AG10803 (cell line): ENCODE measurements at places on chromosomes 3 and 15.

- no peak for DNase-seq
Observed at GRCh38 chr15:43977072-43977884, 150.5 kb downstream of the WDR76 start.

- peak; percentile 57 for DNase-seq
Observed at GRCh38 chr3:58237238-58237940, at the start of gene ABHD6. Gene ABHD6 (plus strand): TSS chr3:58237792. CDS start chr3:58256587, 18,795 bp downstream.

- DNase-seq: no peak
Observed at GRCh38 chr3:135056084-135056730, 261.1 kb downstream of the EPHB1 start.

DNA sequence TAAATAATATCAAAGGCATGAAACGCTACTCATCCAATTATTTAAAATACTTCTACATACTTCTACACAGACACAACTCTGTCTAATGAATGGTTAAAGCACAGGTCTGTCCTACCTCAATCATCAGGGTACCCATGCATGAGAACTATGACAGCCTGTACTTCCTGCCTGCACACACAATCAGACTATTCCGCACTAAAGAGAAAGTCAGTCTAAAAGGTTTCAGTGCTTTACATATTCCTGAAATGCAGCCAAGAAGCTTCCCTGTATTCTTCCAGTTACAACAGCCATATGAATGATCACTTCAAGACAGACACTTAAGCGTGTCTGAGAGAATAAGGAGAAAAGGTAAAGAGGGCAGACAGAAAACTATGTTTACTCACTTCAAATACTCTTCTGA lies 58.8 kb downstream of the TUBGCP4 start:
- no peak for DNase-seq

- no peak for DNase-seq
Observed at GRCh38 chr3:71944482-71945065, 159.6 kb upstream of the PROK2 start.

DNA sequence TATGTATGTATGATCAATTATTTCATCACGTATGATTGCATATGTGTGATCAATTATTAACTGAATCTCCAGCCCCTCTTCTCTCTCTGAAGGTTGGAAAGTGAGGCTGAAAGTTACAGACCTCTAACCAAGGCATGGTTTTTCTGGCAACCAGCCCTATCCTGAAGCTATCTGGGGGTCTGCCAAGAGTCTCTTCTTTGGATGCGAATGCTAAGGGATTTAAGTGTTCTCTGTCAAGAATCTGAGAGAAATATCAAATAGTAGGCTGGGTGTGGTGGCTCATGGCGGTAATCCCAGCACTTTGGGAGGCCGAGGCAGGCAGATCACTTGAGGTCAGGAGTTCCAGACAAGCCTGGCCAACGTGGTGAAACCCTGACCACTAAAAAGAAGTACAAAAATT lies 8.1 kb downstream of the NKTR start:
- DNase-seq: no peak

DNA sequence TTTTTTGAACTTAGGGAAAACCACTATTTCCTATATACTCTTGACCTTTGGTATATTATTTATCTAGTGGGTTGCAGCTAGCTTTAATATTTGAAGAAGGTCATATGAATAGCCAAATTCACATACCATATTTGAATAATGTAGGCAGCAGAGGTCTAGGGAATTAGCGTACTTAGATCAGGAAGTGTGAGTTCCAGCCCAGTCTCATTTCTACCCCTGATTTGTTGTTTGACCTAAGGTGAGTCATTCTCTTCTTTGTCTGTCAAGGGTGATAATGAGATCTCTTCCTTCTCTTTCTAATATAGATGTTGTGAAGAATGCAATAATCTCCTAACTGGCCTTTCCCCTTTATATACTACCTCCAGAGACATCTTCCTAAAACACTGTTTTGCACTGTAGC lies 36.6 kb upstream of the ZPLD1 start:
- no peak for DNase-seq

- DNase-seq: peak; percentile 30
Observed at GRCh38 chr3:182258538-182259177, 534.6 kb upstream of the ATP11B start.

DNA sequence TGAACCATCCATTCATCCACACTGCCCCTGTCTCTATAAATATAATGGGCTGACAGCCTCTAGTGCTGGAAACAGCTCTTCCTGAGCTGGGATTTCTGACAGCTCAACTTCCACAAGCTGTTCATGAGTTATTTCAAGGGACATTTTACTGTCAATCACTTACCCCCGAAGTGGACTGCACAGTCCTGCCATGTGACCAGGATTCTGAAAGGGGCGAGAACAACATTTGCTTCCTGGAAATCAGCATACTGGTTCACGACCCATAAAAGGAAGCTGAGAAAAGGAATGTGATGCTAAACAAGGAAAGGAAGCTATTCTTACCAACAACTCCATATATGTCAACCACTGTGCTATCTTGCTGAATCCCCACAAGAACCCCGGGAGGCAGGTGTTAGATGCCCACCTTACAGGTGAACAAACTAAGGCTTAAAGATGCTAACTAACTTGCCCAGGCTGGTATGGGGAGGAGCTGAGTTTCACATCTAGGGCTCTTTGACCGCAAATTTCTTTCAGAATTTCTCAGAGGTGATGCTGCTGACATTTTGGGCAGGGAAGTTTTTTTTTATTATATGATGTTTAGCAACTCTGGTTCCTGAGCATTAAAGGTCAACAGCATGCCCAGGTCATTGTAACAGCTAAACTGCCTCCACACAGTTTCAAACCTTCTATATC lies 16.5 kb upstream of the REC114 start:
- DNase-seq: no peak

GRCh38 chr3:71454512-71455403 lies 128.8 kb downstream of the FOXP1 start:
- no peak for DNase-seq

DNA sequence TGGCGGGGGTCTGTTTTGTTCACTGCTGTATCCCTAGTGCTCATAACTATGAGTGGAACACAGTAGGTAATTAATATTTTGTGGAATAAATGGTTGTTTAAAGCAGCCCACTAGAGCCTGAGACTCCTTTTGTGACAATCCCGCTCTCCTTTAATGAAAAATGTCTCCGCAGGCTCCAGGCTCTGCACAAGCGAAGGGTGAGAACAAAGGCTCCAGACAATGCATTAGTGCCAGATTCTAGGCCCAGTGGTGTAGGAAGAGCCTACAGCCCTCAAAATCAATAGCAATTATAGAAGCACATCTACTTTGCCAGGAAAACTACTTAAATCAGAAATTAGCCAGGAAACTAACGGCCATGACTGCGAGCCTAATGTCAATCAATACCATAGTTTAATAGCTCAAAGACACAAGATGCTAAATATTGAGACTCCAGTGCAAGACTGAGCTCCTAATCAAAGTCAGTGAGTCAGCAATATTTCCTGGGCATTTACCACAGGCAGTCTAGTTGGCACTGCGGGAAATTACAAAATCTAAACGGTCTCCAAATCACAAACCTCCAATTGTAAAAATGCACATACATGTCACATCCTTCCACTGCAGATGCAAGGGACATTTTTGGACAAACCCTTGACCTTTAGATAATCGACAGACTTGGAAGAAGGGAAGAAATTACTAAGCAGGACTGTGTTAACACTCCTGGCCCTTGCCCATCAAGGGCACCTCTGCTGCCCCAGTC lies 2.3 kb downstream of the ANXA2 start:
- peak; percentile 48 for DNase-seq

DNA sequence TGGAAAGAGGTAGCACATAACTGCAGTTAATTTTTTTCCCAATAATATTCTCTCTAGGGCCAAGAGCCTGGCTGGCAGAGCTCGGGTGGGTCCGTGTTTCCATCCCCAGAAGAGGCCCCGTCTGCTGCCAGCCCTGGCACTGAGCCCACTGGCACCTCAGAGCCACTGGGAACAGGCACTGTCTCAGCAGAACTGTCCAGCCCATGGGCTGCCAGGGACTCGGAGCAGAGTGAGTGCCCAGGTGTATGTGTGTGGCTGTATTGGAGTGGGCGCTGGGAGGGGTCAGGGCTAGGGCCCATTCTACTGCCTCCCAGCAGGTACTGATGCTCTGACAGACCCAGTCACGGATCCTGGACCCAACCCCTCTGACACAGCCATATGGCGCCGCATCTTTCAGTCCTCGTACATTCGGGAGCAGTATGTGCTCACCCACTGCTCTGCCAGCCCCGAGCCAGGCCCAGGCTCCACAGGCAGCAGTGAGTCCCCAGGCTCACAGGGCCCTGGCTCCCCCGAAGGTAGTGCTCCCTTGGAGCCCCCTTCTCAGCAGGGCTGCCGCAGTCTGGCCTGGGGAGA lies 8.9 kb downstream of the VWA5B2 start:
- no peak for DNase-seq

DNA sequence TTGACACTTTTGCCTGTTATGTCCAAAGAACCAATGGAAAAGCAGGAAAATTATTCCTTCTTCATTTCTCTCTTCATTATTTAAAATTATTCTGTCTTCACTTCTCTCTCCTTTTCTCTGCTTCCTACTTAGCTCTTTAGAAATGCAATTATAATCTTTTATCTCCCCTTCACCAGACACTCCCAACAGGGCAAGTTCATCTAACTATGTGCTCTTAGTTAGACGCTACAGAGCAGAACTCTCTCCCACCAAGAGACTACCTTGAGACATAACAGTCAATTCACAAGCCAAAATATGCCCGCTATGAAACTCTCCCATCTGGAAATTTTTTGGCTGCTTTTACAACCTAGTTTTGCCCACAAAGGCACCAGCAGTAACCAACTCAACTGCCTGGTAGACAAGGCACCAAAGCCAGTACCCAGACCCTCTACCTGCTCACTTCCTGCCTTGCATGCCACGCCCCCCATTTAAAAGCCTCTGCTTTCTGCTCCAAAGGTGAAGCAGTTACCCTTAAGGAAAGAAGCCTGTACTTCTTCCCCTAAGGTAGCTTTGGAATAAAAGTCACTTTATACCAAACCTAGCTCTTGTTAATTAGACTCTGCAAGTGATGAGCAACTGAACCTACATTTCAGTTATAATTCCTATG lies 28.1 kb downstream of the CCRL2 start:
- no peak for DNase-seq

DNA sequence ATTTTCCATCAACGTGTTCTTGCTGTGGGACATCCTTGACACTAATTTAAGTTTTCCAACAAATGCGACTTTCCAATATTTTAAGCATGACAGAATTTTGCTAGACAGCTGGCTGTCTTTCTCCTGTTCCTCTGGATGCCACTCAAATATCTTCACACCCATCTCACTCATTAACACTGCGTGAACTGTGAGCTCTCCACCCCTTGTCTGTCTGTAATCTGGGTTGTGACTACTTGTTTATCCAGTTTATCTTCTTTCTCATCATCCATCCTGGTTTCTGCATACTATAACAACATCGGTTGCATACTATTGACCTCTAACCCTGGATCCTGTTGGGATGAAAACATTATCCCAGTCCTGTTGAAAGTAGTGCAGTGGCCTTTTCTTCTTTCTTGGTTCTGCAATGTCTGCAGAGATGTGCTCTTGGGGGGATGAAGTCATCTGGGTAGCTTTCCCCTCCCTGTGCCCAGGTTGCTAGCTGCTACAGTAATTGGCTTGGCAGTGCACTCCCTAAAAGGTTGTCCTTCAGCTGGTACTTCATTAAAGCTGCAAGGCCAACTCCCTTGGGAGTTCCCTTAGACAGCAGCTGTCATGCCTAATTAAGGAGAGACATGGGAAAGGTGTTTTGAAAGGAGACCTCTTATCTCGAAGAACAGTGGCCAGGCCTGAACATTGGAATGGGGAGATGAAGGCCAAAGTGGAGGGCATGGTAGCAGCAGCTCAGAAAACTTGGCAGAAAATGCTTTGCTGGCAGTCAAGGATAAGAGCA lies 24.7 kb downstream of the KAT2B start:
- DNase-seq: no peak

DNA sequence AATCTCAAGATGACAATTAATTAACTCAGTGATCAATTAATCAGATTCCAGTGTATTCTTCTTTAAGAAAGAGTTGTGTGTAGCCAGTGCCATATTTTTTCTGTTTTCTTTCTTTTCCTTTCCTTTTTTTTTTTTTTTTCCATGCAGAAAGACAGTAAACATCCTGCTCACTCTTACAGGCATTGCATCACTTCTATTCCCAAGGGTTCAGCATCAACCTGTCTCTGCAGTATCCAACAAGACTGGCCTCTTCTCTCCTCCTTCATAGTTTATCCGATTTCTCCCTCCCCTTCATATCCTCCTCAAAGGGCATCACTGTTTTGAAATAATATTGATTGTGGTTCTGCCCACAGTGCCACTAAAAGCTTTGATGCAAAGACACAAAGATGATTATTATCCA lies 17.0 kb upstream of the SLC9A9 start:
- DNase-seq: peak; percentile 20

DNA sequence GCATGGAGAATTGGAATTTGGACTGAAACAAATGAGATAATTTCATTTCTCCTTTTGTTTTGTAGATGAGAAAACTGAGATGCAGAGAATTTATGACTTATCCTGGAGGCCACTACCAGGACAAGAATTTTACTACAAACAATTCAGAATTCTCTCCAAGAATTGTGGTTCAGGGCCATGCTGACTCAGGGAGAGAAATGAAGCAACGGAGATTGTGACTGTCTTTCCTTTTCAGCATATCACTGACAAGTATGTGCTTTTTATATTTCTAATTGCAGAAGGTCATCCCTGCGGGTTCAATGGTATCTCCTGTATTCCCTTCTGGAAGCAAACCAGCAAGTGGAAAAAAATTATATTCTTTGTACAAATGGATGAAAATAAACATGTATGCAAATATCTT lies 170.8 kb upstream of the MITF start:
- DNase-seq: peak; percentile 3

DNA sequence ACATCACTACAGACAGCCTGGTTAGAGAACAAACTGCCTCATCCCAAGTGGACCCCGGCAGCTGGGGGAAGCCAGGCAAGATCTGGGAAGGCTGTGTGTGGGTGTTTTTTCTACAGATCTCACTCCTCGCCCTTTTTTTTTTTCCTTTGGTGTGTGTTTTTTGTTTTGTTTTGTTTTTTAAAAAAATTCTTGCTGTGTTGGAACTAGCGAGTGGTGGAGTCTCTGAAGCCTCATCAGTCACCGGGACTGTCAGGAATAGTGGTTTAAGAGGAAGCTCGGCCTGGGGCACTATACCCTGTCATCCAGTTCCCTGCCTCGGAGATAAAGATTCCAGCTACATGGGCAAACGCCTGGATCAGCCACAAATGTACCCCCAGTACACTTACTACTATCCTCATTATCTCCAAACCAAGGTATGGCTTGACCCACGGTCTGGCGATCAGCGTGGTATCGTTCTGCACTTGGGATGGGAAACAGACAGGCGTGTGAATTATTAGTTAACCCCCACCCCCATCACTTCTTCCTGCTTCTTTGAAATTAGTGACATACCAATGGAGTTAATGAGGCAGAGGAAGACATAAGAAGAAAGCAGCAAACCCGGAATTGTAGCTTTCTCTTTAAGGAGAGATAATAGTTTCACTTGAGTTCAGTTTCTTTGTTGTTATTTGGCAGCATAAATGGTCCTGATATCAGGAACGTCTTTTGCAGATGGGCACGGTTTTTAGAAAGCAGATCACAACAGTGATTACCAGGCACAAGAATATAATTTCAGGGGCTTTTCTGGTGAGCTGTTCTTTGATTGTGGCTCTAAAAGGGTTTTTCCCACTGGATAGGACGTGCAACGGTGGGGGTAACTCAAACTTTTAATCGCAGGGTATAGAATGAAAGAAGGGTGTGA lies 722 bp downstream of the RBMS3 start:
- DNase-seq: peak; percentile 45

GRCh38 chr3:60056404-60056803 lies 1006.6 kb upstream of the CFAP20DC start:
- DNase-seq: no peak

GRCh38 chr3:73469331-73469730 lies 155.4 kb downstream of the PDZRN3 start:
- no peak for DNase-seq
